Left renal pelvis (tissue), 4 donors: ENCODE measurements at places on chromosomes 1 and 21.

- DNase-seq: no peak
Observed at GRCh38 chr1:234558330-234558836, 51.6 kb downstream of the IRF2BP2 start.

DNA sequence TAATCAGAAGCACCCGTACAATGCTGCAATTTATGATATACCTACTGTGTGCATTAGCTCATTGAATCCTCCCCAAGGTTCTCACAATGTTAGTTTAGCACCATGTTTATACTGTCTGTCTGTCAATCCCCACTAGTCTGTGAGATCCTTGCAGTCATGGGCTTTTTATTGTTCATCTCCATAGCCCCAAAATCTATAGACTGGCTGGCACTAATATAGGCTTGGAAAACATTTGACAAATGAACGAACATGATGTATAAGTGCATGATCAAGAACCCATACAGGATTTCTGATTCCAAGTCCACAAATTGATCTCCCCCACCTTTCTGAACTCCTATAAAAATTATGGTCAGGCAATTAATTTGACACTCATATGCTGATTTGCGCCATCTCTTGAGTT is 290.0 kb downstream of the OMA1 start:
- no peak for DNase-seq

DNA sequence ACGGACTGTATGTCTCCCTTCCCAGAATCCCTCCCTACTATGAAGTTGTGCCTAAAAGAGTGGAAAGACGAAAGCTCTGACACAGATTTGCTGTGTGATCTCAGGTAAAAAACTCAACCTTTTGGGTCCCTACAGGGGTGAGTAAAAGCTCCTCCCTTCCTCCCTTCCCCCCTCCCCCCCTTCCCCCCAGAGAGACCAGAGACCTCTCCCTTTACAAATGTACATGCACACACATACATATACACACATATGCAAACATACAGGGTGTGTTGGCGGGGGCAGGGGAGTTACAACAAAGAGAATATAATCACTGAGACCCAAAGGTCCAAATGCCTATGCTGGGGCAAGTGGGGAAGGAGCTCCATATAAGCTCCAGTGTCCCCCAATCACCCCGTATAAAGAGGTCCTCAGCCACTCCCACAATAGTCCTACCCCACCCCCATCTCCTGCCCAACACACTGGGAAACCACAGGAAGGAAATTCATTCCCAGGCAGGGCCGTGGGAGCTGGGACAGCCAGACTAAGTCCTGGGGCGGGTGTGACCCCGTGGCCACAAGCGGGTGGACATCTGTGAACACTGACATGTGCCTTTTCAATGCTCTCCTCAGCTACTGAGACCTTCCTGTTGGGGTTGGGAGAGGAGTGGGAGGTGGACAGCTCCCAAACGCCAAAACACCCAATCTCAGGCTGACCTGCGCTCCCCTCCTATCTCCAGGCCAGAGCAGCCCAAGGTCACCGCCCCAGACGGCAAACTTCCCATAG is 2.0 kb downstream of the MEF2D start:
- no peak for DNase-seq

GRCh38 chr1:104874044-104874443 is 1124.3 kb downstream of the AMY1C start:
- no peak for DNase-seq

DNA sequence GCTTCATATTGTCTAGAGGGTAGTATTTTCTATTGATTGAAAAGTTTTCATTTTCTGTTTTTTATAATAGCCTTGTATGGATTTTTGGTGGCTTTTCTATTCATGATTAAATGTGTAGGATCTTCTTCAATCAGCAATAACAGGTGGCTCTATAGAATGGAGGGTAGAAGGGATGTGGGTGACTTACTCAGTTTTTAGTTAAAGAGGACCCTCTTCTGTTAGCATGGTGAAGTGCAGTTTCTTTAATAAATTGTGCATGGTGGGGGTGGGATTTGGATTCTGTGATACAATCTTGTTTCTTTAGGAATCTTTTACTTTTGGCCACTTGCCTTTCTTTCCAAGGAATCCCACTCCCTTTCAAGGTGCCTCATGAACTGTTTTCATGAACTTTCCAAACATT is 64.7 kb downstream of the SLC35A3 start:
- DNase-seq: no peak

DNA sequence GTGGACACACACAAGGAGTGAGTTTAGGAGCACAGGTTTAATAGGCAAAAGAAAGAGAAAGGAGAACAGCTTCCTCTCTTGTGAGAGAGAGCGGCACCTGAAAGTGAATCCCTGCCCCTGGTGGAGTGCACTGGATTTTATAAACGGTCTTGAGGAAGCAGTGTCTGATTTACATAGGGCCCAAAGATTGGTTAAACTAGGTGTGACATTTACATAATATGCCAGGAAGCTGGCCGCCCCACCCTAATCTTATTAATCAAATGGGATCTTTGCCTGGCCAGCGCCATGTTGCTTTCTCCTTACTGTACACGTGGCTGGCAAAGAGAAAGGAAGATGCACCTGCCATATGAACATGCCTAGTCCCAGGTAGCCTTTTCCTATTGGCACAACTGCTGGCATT is 38.7 kb downstream of the CFH start:
- DNase-seq: no peak

DNA sequence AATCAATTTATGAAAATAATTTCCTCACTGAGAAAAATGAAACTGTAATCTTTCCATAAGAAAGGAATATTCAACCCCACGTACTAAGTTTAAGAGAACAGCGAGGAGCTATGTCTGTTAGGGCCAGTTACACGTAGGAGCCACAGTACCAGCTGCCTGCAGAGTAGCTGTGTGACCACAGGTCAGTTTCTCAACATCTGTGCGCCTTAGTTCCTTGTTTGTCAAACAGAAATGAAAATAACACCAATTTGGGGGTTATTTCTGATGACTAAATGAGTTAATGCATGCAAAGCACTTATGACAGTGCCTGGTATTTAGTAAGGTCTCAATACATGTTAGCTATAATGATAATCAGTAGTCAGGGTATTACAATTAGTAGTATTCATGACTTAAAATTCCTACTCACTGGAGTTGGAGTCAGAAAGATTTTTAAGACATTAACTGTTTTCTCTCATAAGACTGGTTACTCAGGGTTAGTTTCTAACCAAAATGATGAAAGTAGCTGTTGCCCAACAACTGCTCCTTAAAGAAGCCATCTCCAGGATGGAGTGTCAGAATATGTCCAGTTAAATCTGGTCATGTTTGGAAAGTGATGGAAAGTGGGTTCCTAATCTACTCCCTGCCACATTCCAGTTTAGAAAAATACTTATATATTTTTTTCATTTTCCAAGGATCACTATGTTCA is 85.8 kb upstream of the ZNF648 start:
- DNase-seq: no peak

GRCh38 chr1:92623187-92623778 is 136.6 kb upstream of the GFI1 start:
- DNase-seq: no peak

DNA sequence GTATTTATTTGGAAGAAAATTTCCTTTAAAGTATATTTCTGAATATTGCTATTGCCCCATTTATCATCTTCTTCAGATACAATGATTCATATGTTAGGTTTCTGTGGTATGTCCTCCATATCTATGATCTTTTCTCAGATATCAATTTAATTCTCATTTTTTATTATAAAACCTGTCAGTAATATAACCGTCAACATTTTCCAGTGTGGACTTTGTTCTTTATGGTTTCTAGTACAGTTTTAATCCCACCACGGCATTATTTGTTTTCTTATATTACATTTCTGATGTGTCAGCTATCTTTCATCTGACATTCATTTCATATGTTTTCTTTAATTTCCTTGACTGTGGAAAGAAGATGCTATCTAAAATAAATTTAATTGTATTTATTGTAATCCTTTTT is 97.9 kb downstream of the PLPPR5 start:
- no peak for DNase-seq

- DNase-seq: no peak
Observed at GRCh38 chr1:59016390-59016789, 232.5 kb upstream of the JUN start.

DNA sequence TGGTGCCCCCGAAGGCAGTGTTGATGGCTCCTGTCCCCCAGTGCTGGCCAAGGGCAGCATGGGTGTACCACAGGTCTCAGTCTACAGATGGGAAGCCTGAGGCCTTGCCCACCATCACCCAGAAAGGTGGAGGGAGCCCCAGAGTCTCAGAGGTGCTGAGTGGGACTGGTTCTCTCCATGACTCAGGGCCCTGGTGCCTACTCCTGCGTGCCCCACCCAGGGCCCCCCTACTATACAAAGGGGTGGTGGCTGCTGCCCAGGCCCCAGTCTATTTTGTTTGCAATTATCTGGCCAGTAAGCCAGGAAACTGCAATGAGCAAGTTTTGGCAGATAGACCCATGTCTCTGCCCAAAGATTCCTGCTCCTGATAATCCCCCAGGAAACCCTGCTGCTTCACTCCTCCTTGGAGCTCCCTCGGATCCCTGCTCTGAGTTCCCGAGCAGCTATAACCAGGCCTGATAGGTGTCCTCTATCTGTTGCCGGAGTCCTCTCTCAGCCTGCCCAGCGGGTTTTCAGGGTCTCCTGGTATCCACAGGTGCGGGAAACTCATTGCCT is 41.7 kb downstream of the EDN2 start:
- no peak for DNase-seq

- no peak for DNase-seq
Observed at GRCh38 chr1:51190961-51191360, 45.1 kb upstream of the RNF11 start.

DNA sequence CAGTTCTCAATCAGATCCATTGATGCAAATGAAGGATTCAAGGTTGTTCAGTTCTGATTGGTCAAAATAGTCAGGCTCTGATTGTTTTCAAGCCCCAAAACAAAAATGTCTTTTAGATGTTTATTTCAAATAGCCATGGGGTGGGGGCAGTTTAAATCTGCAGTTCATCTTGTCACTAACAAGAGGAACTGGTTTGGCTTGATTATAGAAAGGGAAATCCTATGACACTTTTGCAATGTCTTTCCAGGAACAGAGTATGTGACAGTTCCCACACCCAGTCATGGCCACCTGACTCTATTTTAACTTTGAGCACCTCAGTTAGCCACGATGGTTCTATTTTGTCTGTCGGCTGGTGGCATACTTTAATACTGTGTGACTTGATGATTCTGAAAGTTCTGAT is 1544.1 kb downstream of the PLA2G4A start:
- no peak for DNase-seq

DNA sequence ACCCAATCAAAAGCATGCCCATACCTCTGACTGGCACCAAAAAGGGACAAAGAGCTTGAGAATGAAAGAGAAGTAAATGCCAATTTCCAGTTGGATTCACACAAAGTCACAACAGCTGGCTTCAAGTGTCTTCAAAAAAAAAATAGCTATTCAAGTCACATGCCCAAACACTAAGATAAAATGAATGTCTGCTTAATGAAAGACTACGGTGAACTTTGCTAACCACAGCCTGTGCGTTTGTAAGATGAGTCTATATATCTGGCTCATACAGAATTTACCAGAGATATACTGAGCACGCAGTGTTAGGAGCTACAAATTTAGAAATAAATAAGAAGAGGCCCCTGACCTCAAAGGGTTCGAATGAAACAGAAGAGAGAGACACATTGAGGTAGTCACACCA is 73.2 kb downstream of the DAB1 start:
- no peak for DNase-seq

DNA sequence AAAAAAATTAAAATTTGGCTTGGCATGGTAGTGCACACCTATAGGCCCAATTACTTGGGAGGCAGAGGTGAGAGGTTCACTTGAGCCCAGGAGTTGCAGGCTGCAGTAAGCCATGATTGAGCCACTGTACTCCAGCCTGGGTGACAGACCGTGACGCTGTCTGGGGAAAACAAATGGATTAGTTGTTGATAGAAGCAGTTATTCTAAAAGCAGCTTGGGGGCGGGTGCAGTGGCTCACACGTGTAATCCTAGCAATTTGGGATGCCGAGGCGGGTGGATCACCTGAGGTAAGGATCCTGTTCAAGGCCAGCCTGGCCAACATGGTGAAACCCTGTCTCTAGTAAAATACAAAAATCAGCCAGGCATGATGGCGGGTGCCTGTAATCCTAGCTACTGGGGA is 40.3 kb downstream of the KIF1B start:
- DNase-seq: peak; percentile 36

GRCh38 chr1:172397221-172397620 is 23.3 kb upstream of the C1orf105 start:
- DNase-seq: no peak

- no peak for DNase-seq
Observed at GRCh38 chr1:56972976-56973375, 7.2 kb upstream of the C8B start.

GRCh38 chr1:7447093-7447492 is 324.0 kb upstream of the VAMP3 start:
- no peak for DNase-seq

DNA sequence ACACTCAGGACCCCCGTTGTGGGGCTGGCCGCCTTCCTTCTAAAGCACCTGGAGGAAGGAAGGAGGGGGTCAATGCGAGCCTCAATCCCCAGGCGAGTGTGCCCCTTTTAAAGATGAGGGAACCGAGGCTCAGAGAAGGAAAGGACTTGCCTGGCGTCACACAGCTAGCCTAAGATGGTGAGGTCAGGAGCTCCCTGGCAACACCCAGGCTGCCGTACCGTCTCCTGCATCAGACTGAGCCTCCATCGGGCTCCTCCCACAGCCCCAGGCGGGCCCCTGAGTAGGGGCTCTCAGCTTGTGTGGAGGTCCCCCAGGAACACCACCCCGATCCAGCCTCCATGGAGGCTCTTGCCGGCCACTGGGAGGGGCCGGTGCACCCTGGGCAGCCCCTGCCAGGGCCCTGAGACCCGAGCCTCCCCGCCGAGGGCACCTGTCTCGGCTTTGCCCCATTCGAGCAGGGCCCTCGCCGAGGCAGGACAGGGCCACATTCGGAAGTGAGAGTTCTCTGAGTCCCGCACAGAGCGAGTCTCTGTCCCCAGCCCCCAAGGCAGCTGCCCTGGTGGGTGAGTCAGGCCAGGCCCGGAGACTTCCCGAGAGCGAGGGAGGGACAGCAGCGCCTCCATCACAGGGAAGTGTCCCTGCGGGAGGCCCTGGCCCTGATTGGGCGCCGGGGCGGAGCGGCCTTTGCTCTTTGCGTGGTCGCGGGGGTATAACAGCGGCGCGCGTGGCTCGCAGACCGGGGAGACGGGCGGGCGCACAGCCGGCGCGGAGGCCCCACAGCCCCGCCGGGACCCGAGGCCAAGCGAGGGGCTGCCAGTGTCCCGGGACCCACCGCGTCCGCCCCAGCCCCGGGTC is at the start of gene AIRE:
AIRE (plus strand) TSS at position 739 of the 855 bp plus-strand sequence. CDS start 131 bp downstream, outside the sequence.
- no peak for DNase-seq

DNA sequence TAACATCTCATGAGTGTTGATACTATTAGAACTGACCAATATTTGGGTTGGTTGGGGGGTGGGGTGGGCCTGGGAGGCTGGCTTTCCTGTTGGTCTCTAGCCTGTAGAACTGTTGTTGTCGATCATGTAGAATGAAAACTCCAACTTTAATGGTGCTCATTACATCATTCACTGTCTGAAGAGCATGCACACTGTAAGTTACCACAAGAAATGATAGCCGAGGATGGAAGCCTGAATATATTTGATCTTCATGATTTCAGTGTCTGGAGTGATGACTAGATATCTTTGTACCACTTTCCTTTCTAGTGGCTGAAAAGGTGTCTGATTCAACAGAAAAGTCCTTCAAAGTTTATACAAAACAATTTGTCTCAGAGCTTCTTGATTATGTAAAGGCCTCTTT is 123.6 kb downstream of the XCL2 start:
- DNase-seq: no peak

GRCh38 chr1:41489561-41489960 is 5.1 kb upstream of the EDN2 start:
- DNase-seq: no peak

- no peak for DNase-seq
Observed at GRCh38 chr21:17191346-17191993, 321.4 kb upstream of the CXADR start.

GRCh38 chr1:188170935-188171334 is 1342.2 kb downstream of the PLA2G4A start:
- DNase-seq: no peak
